ENCODE measurements at places on chromosomes 6 and 20. TPM values are rescaled to one million over a fixed set of nuclear protein-coding genes. Genes with fewer than 3 reads are reported as not detected.

DNA sequence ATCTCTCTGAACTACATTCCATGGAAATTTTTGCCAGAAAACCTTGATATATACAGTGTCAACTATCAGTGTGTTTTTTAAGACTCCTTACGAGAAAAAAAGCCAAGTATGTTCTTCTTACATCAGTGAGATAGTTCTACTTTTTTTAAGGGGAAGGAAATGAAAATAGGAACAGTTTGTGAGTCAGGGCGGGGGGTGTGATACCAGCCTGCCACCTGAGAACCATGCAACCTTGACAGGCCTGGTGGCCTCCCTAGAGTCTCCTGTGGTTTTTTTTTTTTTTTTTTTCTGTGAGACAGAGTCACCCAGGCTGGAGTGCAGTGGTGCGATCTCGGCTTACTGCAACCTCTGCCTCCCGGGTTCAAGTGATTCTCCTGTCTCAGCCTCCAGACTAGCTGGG, 96.3 kb upstream of the GCM1 start:
- H3K4me1 ChIP-seq = no peaks in the 10 kb centered on the region
- no peak for DNase-seq
- H3K27me3 ChIP-seq = no peaks in the 10 kb centered on the region
- no peak overlapping the region for H3K27ac ChIP-seq

DNA sequence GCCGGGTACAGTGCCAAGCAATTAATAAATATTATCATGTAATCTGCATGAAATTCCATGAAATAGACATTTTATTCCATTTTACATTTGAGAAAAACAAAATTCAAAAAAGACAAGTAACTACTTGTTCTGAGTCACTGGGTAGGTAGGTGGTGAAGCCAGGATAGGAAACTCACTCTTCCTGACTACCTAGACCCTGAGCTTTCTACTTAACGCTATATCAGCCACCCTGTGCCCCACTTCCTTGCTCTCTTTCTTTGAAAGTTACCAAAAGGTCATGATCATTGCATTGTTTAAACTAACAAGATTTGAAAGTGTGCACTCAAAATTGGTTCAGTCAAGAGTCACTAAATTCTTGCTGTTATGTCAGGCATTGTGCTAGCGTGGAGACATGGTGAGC, 235.7 kb downstream of the CD83 start:
- no peak for DNase-seq
- no peaks in the 10 kb centered on the region for H3K36me3 ChIP-seq
- no peak overlapping the region for H3K27ac ChIP-seq
- no peaks in the 10 kb centered on the region for H3K4me1 ChIP-seq

GRCh38 chr6:116200619-116201249, 53.1 kb downstream of the TSPYL4 start:
- H3K27ac ChIP-seq = no peak overlapping the region
- DNase-seq = no peak
- no peaks in the 10 kb centered on the region for H3K4me1 ChIP-seq
- no peak overlapping the region for H3K4me3 ChIP-seq
- H3K27me3 ChIP-seq = no peaks in the 10 kb centered on the region

- H3K4me3 ChIP-seq = no peak overlapping the region
- no peaks in the 10 kb centered on the region for H3K27me3 ChIP-seq
- peaks cover 14% of the 10 kb centered on the region for H3K4me1 ChIP-seq
- no peak for DNase-seq
- no peak overlapping the region for H3K27ac ChIP-seq
These were observed 77.0 kb upstream of the B3GAT2 start for GRCh38 chr6:71033890-71034289.

- no peak overlapping the region for H3K4me3 ChIP-seq
- no peaks in the 10 kb centered on the region for H3K4me1 ChIP-seq
- H3K27ac ChIP-seq = no peak overlapping the region
- H3K27me3 ChIP-seq = no peaks in the 10 kb centered on the region
- no peak for DNase-seq
These were observed 425.5 kb downstream of the CBLN4 start for GRCh38 chr20:55579802-55580201.

- no peak for DNase-seq
- no peaks in the 10 kb centered on the region for H3K36me3 ChIP-seq
- H3K4me3 ChIP-seq = no peak overlapping the region
- H3K27me3 ChIP-seq = no peaks in the 10 kb centered on the region
- H3K27ac ChIP-seq = no peak overlapping the region
- H3K4me1 ChIP-seq = no peaks in the 10 kb centered on the region
These were observed 1.3 kb downstream of the SIRPB1 start for GRCh38 chr20:1618479-1618878.

DNA sequence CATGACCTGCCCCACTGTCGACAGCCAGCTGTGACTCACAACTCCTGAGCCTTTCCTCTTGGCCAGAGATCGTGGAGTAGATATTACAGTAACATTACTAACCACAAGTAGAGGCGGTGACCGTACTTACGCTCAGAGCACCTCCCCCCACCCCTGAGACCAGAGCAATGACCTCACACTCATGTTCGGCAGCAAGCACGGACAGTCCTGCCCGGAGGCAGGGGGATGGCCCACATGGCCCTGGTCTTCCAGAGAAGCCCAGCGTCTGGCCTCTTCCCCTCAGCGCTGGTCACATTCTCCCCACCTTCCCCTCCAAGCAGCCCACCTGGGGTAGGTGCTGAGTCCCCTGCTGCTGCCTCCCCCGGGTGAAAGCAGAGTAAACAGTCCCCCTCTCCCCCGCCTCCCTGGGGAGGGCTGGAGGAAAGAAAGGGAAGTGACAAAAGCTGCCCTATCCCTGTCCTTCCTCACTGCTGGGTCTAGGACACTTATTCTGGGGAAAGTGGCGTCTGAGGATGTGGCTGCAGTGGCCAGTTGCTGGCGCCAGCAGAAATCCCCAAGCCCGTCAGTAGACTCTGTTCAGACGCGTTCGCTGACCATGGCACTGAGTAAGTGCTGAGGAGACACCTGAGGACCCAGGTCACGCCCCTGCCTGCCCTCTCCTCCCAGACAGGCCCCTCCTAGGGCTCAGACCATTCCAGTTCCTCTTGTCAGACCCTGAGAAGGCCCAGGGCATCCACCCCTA, 68.5 kb downstream of the MRPL14 start:
- H3K27ac ChIP-seq = no peak overlapping the region
- H3K4me3 ChIP-seq = no peak overlapping the region
- H3K4me1 ChIP-seq = no peaks in the 10 kb centered on the region
- no peaks in the 10 kb centered on the region for H3K27me3 ChIP-seq

DNA sequence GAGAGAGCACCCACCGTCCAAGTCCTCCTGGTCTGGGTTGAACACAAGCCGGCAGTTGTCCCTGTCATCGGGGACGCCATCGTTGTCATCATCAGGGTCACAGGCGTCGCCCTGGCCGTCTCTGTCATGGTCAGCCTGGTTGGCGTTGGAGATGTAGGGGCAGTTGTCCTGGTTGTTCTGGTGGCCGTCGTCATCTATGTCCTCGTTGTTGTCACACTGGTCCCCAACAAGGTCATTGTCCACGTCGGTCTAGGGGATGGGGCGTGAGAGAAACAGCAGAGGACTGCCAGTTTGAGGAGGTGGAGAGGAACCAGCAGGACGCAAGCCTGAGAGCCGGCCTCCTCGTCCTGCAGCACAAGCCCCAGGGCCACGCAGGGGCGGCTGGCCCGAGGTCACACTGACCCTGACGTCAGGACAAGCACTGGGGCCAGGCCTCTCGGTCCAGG, 28.5 kb downstream of the THBS2 start:
- no peak overlapping the region for H3K27ac ChIP-seq
- H3K36me3 ChIP-seq = no peaks in the 10 kb centered on the region
- H3K27me3 ChIP-seq = no peaks in the 10 kb centered on the region
- no peaks in the 10 kb centered on the region for H3K4me1 ChIP-seq
- DNase-seq = no peak

- no peak overlapping the region for H3K4me3 ChIP-seq
- H3K4me1 ChIP-seq = no peaks in the 10 kb centered on the region
- no peaks in the 10 kb centered on the region for H3K36me3 ChIP-seq
- H3K27me3 ChIP-seq = no peaks in the 10 kb centered on the region
- DNase-seq = no peak
These were observed 46.6 kb downstream of the VTA1 start for GRCh38 chr6:142193621-142194020.

- no peaks in the 10 kb centered on the region for H3K27me3 ChIP-seq
- DNase-seq = no peak
These were observed 157.3 kb downstream of the SYCP2 start for GRCh38 chr20:59776059-59776603.

- no peaks in the 10 kb centered on the region for H3K27me3 ChIP-seq
- no peaks in the 10 kb centered on the region for H3K4me1 ChIP-seq
- DNase-seq = no peak
- no peak overlapping the region for H3K4me3 ChIP-seq
- no peak overlapping the region for H3K27ac ChIP-seq
These were observed 43.0 kb downstream of the BANF2 start for GRCh38 chr20:17742731-17743130.

DNA sequence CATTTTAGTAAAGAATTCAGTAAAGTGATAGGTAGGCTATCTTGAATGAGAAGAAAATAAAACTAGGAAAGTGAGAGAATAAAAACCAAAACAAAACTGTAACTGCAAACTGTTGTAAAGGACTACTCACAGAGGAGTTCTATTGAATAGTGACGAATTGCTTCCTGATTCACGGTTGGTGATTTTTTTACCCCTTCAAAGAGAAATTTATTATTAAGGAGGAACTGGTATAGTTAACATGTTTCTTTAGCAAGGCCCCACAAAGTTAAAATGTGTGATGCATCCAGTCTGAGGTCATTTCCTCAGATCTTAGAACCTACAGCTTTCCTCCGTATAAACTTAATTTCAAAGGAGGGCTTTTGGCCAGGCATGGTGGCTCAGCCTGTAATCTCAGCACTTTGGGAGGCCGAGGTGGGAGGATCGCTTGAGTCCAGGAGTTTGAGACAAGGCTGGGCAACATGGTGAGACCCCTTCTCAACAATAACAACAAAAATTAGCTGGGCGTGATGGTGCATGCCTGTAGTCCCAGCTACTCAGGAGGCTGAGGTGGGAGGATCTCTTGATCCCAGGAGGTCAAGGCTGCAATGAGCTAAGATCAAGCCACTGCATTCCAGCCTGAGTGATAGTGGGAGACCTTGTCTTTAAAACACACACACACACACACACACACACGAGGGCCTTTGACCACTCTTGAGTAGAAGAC, 8.3 kb downstream of the PRDM1 start:
- H3K27me3 ChIP-seq = no peaks in the 10 kb centered on the region
- no peak overlapping the region for H3K4me3 ChIP-seq
- DNase-seq = no peak
- H3K4me1 ChIP-seq = 0 out of 2 replicates have a peak, but pooled peaks cover 5% of the 10 kb centered on the region
- no peak overlapping the region for H3K27ac ChIP-seq
- H3K36me3 ChIP-seq = no peaks in the 10 kb centered on the region

GRCh38 chr6:51619042-51619799, 468.2 kb downstream of the PKHD1 start:
- H3K4me3 ChIP-seq = no peak overlapping the region
- 0 out of 2 replicates have a peak, but pooled peaks cover 4% of the 10 kb centered on the region for H3K4me1 ChIP-seq
- H3K27me3 ChIP-seq = no peaks in the 10 kb centered on the region
- no peaks in the 10 kb centered on the region for H3K36me3 ChIP-seq
- H3K27ac ChIP-seq = no peak overlapping the region

DNA sequence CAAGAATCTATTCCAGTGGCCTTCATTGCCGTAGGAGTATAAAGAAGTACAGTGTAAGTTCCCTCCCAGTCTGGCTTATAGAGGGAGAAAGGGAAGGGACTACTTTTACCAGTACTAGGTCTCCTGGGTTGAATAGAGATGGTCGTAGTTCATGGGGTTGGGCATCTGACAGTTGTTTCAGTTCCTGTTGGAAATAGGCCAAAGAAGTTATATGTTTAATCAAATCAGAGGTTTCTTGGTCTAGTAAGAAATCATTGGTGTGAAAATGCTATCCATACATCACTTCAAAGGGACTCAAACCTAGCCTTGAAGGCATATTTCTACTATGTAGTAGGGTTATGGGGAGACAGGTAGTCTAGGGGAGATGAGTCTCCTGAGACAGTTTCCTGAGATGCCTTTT, 45.6 kb upstream of the MAN1A1 start:
- no peak overlapping the region for H3K27ac ChIP-seq
- H3K4me3 ChIP-seq = no peak overlapping the region
- DNase-seq = no peak
- H3K4me1 ChIP-seq = no peaks in the 10 kb centered on the region

GRCh38 chr6:90192857-90193256, 103.8 kb downstream of the BACH2 start:
- DNase-seq = no peak
- no peaks in the 10 kb centered on the region for H3K36me3 ChIP-seq
- no peak overlapping the region for H3K27ac ChIP-seq
- H3K4me3 ChIP-seq = no peak overlapping the region
- no peaks in the 10 kb centered on the region for H3K4me1 ChIP-seq

DNA sequence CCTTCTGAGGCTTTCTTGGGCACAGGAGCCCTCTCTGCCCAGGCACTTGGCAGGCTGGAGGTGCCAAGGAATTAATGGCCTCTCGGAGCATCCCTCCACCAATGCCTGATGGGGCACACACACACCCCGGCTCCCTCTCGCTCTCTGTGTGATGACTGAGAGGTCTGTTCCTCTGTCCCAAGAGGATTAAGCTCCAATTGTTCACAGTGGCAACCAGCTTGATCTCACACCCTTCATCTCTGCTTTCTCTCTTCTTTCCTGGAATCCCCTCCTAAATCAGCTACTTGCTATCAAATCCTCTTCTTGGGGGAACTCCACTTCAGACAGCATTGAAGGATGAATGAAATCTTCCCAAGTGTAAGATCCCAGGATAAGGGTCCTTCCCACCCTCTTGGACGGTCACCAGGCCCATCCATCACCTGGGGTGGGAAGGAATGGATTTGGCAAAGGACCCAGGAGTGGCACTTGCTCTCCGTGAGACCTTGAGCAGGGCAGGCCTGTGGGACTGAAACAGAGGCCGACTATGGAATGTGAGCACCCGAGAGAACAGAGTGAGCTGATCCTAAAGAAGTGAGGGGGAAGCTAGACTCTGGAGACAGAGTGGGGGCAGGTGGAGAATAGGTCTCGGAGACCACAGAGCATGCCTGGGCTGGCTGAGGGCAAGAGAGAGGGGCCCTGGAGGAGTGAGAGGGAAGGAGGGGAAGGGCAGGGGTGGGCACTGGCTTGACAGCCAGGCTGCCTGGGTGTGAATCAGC, 93.6 kb downstream of the GRM4 start:
- H3K4me1 ChIP-seq = no peaks in the 10 kb centered on the region
- H3K27ac ChIP-seq = no peak overlapping the region
- no peak for DNase-seq
- H3K4me3 ChIP-seq = no peak overlapping the region
- no peaks in the 10 kb centered on the region for H3K27me3 ChIP-seq
- no peaks in the 10 kb centered on the region for H3K36me3 ChIP-seq

DNAAF9 gene
- total RNA-seq = not detected

KCNS1 gene
- not detected for total RNA-seq

CFAP61 gene
- not detected for total RNA-seq

ARMH2 gene
- total RNA-seq = not detected

DDRGK1 gene
- total RNA-seq = 76.3 TPM

NMBR gene
- not detected for total RNA-seq

TSBP1 gene
- not detected for total RNA-seq

STMN3 gene
- 27.9 TPM for total RNA-seq

SSTR4 gene
- not detected for total RNA-seq

MYMX gene
- not detected for total RNA-seq

BPIFB2 gene
- total RNA-seq = not detected

CCDC170 gene
- 4.0 TPM for total RNA-seq

CDH26 gene
- 1.5 TPM for total RNA-seq

CRISP2 gene
- total RNA-seq = not detected

APOBEC2 gene
- total RNA-seq = 2.5 TPM

ELOVL2 gene
- total RNA-seq = not detected

Measured in Caco-2 (cell line).